Spinal cord (tissue), 10 donors: ENCODE measurements at places on chromosomes 16 and 17. TPM values are rescaled to one million over a fixed set of nuclear protein-coding genes. Genes with fewer than 3 reads are reported as not detected.

Gene NPTX1
- 6.7 TPM for total RNA-seq

Gene CENPN
- 20.5 TPM for total RNA-seq

GRCh38 chr17:18318117-18318516 lies 3.0 kb downstream of the SMCR8 start:
- no peak for DNase-seq
- no peak overlapping the region for H3K4me3 ChIP-seq
- no peaks in the 10 kb centered on the region for H3K27me3 ChIP-seq
- H3K4me1 ChIP-seq, result peaks cover 68% of the 10 kb centered on the region

DNA sequence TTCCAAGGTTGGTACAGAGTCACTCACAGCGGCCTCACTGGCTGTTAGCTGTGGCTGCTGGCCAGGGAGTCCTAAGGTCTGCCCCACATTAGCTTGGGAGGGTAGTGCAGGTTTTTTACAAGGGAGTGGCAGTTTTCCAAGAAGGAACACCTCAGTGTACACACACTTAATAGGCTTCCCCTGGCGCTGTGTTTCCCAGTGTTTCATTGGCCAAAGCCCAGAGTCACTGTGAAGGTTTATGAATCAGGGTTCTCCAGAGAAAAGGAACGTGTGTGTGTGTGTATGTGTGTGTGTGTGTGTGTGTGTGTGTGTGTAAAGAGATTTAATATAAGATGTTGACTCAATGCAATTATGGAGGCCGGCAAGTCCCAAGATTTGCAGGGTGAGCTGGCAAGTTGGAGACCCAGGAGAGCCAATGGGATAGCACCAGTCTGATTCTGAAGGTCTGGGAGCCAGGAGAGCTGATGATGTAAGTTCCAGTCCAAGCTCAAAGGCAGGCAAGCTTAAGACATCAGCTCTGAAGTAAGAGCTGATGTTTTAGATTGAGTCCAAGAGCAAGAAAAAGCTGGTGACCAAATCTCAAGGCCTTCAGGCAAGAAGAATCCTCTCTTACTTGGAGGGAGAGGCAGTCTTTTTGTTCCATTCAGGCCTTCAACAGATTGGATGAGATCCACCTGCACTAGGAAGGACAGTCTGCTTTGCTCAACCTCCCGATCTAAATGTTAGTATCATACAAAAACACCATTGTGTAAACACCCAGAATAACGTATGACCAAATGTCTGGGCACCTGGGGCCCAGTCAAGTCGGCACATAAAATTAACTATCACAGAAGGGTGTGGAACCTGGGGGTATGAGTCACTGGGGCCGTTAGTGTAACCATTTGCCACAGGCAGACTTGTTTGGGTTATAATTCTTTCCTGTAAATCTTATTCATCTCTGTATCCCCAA lies 206.8 kb downstream of the PRKCA start:
- DNase-seq, result no peak
- H3K27me3 ChIP-seq, result no peaks in the 10 kb centered on the region
- H3K4me1 ChIP-seq, result peaks cover 8% of the 10 kb centered on the region
- no peaks in the 10 kb centered on the region for H3K36me3 ChIP-seq
- no peak overlapping the region for H3K4me3 ChIP-seq

DNA sequence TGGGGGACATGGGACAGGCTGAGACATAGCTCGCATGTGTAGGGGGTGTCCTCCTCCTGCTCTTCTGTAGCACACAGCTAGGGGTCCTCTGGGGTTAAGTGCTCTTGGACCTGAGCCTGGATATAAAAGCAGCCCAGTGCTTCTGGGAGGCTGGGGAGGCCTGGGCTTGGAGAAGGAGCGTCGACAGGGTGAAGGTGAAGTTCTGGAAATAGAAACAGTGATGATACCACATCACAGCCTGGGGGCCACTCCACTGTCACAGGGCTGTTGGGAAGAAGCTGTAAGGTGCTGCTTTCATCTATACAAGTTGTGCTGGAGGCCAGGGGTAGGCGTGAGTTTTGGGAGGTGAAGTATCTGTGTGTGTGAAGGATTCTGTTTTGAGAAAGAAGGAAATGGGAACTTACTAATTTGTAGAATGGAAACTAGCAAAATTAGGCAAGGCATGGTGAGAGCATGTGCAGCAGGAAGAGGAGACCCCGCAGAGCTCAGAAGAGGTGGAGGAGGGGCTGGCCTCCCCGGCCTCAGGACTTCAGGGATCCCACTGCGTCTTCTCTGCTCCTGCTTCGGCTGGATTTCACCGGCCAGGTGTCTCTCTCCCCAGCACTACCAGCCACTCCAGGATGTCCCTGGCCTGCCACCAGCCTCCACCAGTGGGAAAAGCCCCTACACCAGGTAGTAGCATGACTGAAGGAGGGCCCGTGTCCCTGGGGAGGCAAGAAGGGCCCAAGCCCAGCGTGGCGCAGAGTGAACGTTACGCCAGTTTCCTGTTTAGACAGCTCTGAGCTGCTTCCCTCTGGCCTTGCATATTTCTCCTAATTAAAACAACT lies 19.4 kb downstream of the PLCG2 start:
- no peak overlapping the region for H3K27ac ChIP-seq
- no peaks in the 10 kb centered on the region for H3K27me3 ChIP-seq
- peaks cover 4% of the 10 kb centered on the region for H3K4me1 ChIP-seq
- H3K36me3 ChIP-seq, result no peaks in the 10 kb centered on the region
- H3K4me3 ChIP-seq, result no peak overlapping the region

Gene CHST4
- 0.44 TPM for total RNA-seq
